NCI-H1436 (cell line): ENCODE measurements at places on chromosomes 16 and 17.

DNA sequence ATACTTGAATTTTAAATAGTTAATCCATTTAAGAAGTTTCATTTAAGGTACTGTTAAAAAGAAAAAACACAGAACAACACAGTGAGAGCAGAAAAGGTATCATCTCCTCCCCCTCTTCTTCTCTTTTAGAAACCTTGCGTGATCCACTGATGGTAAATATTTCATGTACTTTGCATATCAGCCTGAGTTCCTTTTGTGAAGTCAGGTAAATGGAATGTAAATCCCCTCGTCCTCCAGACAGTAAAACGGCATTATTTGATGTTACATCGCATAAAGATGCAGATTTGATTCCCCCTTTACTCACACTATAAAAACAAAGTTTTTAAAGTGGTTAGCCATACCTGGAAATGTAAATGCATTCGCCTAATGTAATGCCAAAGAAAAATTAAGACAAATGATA, 234.4 kb downstream of the WWOX start:
- no peak for DNase-seq

DNA sequence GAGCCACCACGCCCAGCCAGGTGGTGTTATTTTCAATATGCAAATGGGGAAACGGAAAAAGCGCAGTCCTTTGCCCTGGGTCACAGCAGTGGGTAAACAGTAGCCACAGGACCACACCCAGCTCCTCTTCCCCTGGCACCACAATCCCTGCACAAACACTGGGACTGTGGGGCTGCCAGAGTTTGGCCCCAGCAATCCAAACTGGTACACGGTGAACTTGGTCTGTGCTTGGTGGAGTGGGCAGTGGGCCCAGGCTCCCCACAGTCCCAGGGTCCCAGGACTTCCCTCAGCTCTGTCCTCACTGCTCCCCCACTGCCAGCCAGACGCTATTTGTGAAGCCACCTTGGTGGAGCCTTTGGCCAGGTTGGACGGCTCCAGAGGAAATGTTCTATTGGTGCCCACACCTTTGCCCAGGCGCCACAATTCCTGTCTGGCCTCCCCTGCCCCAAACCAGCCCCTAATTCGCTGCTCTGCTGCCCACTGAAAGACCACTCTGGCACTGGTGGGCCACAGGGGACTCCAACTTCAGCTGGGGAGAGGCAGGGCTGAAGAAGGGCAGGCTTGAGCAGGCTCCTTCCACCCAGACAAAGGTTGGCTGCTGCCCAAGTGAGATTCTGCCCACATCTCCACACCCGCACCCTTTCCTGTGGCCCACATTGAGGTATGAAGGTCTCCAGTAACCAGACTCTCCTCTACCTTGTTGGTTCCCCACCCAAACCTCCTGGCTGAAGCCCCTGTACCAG, 2.1 kb downstream of the CHAD start:
- no peak for DNase-seq

GRCh38 chr17:4073983-4074830, 68.6 kb downstream of the ZZEF1 start:
- DNase-seq: no peak

DNA sequence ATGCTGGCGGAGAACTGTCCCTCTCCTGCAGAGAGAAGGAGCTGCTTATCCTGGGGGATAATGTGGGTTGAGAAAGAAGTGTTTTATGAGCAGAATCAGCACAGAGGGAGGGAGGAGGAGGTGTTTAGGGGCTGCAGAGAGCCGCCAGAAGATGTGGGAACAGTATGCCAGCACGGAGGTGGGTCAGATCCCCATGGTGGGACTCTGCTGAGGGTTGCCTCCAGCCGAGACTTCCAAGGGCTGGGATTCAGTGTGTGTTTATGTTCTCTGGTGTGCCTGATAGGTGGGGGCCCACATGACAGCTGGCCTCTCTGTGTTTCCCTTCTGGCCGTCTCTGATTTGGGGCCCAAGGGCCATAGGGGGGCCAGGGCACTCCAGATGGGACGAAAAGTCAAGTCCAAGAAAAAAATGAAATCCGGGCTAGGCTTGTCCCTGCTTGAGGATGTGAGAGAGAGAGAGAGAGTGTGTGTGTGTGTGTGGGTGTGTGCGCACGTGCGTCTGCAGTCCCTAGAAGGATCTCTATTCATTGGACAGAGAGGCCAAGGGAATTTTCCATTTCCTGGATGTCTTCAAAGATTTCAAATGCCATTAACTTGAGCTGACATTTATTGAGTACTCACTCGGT, 21.6 kb downstream of the PRKCB start:
- DNase-seq: no peak

- no peak for DNase-seq
These were observed 3.3 kb upstream of the ZC3H7A start for GRCh38 chr16:11800382-11800718.

- DNase-seq: no peak
These were observed 13.7 kb upstream of the TMEM132E start for GRCh38 chr17:34565713-34566112.
